Left lung (tissue), 14 donors: ENCODE measurements at places on chromosomes 3 and 15. TPM values are rescaled to one million over a fixed set of nuclear protein-coding genes. Genes with fewer than 3 reads are reported as not detected.

- no peaks in the 10 kb centered on the region for H3K27me3 ChIP-seq
- H3K4me1 ChIP-seq: no peaks in the 10 kb centered on the region
- no peak for DNase-seq
- no peak overlapping the region for H3K27ac ChIP-seq
- H3K36me3 ChIP-seq: no peaks in the 10 kb centered on the region
These were observed 15.0 kb upstream of the TRPM1 start for GRCh38 chr15:31116423-31117030.

DNA sequence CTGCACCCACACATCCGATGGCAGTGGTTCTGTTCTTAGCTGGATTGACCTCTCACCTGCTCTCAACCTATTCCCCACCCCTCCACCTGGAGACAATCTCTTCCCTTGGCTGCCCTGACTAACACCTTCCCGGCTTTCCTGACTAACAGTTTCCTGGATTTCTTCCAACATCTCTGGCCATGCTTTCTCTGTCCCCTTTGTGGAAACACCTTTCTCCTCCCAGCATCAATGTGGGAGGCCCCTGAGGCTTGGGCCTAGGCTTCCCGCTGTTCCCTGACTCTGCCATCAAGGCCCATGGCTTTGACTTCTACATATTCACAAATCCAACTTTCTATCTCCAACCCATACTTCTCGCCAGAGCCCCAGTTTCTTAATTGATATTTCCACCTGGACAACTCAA is 142.8 kb upstream of the ATP2B2 start:
- H3K27ac ChIP-seq: no peak overlapping the region
- H3K27me3 ChIP-seq: no peaks in the 10 kb centered on the region
- H3K4me1 ChIP-seq: no peaks in the 10 kb centered on the region
- no peak overlapping the region for H3K4me3 ChIP-seq
- no peaks in the 10 kb centered on the region for H3K36me3 ChIP-seq

DNA sequence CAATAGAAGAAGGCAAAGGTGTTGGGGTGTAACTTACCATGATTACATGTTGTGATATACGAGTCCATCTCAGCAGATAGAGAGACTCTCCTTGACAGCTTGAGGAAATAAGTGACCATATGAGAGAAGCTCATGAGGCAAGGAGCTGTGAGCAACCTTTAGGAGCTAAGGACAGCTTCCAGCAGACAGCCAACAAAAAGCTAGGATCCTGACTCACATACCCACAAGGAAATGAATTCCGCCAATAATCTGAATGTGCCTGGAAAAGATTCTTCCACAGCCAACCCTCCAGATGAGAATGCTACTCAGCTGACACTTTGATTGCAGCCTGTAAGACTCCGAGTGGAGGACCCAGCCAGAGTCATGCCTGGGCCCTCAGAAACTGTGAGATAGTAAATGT is 339.6 kb upstream of the TPRG1 start:
- no peaks in the 10 kb centered on the region for H3K36me3 ChIP-seq
- no peak for DNase-seq
- H3K4me1 ChIP-seq: no peaks in the 10 kb centered on the region
- H3K27me3 ChIP-seq: no peaks in the 10 kb centered on the region

DNA sequence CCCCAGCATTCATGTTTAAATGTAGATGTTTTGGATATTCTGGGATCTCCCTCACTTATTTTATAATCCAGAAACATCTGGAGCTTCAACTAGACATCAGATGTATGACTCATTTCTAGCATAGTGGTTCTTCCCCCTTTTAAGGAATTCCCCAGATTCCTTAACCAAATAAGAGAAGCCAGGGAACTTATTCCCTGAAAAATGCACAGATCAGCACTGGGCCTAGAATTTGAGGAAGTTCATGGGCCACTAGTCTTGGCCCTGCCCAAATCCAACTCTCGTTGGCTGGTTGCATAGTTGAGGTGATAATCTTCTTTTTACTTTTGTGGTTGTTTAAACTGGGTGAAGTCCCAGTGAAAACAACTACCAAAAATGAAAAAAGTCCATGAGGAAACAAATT is 20.4 kb downstream of the RARRES1 start:
- H3K4me1 ChIP-seq: no peaks in the 10 kb centered on the region
- no peaks in the 10 kb centered on the region for H3K36me3 ChIP-seq
- no peak for DNase-seq
- no peak overlapping the region for H3K4me3 ChIP-seq
- H3K27ac ChIP-seq: peak overlapping the region; percentile 64

DNA sequence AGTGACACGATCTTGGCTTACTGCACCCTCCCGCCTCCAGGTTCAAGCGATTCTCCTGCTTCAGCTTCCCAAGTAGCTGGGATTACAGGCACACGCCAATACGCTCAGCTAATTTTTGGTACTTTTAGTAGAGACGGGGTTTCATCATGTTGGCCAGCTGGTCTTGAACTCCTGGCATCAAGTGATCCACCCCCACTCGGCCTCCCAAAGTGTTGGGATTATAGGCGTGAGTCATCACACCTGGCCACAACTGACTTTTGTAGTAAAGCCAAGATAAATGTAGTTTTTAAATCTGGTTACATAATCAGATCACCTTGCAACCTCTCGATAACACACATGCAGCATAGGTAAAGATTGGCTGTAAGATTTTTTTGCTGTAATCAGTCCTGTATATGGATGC is 657.5 kb upstream of the DPPA4 start:
- H3K4me3 ChIP-seq: no peak overlapping the region
- no peak for DNase-seq
- no peaks in the 10 kb centered on the region for H3K4me1 ChIP-seq
- no peaks in the 10 kb centered on the region for H3K27me3 ChIP-seq
- no peaks in the 10 kb centered on the region for H3K36me3 ChIP-seq

GRCh38 chr3:153115326-153115725 is 46.7 kb upstream of the RAP2B start:
- H3K4me3 ChIP-seq: no peak overlapping the region
- H3K4me1 ChIP-seq: no peaks in the 10 kb centered on the region
- DNase-seq: no peak
- H3K36me3 ChIP-seq: no peaks in the 10 kb centered on the region

DNA sequence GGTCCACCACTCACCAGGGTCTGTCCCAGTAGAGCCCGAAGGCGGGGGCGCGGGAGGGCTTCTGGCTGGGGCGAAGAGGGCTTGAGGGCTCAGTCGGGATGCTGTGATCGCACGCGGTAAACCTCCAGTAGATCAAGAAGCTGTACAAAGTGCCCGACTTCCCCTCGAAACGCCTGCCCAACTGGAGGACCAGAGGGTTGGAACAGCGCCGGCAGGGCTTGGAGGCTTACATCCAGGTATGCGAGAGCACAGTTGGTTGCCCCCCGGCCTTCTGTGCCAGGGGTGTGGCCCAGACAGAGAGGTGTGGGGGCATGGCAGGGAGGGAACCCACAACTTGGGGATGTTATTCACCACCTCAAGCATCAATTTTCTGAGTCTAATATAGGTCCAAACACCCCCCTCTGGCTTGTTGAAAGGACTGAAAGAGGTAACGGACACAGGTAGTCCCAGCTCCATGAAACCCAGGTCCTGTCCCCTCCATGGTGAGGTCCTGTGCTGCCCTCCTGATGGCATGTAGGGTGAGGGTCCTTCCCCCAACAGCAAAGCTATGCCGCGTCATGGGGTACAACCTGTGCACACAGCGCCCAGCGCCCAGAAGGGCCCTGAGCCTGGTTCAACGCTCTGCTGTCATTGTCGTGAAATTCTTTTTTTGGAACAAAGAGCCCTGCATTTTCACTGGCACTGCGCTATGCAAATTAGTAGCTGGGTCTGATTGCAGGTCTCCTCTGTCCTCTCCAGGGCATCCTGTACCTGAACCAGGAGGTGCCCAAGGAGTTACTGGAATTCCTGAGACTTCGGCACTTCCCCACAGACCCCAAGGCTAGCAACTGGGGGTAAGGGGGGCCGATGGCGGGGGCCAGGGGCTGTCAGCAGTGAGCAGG is 1.2 kb downstream of the SNX22 start:
- H3K27ac ChIP-seq: no peak overlapping the region
- peaks cover 48% of the 10 kb centered on the region for H3K4me1 ChIP-seq
- peaks cover 13% of the 10 kb centered on the region for H3K27me3 ChIP-seq
- no peak for DNase-seq
- H3K4me3 ChIP-seq: peak overlapping the region; percentile 41

- peaks cover 5% of the 10 kb centered on the region for H3K4me1 ChIP-seq
- H3K27ac ChIP-seq: no peak overlapping the region
- DNase-seq: no peak
- no peaks in the 10 kb centered on the region for H3K27me3 ChIP-seq
These were observed 111.2 kb downstream of the MYO5A start for GRCh38 chr15:52417521-52417920.

GRCh38 chr3:69385123-69385722 is 665 bp downstream of the FRMD4B start:
- H3K27ac ChIP-seq: peak overlapping the region; percentile 74
- peaks cover 49% of the 10 kb centered on the region for H3K4me1 ChIP-seq
- no peaks in the 10 kb centered on the region for H3K36me3 ChIP-seq
- DNase-seq: no peak
- H3K27me3 ChIP-seq: no peaks in the 10 kb centered on the region
- peak overlapping the region; percentile 56 for H3K4me3 ChIP-seq

GRCh38 chr3:5503136-5503535 is 315.6 kb downstream of the EDEM1 start:
- DNase-seq: no peak
- H3K27me3 ChIP-seq: no peaks in the 10 kb centered on the region
- no peaks in the 10 kb centered on the region for H3K36me3 ChIP-seq

DNA sequence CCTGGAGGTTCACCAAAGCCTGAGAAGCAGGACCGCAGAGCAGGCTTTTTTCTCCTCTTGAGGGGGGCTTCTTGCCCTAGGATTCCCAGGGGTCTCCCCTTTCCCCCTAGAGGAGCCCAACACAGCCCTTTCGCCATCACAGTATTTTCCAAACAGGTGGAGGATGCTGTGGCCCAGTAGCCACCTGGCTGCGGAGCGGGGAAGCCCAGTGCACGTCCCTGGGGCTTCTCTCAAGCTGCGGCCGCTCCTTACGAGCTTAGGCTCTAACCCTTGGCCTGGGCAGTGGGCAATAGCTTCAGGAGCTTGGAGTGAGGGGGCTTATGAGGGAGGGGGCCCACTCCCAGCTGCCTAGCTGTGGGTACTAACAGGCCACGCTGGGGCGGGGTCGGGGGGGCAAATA is 11.6 kb upstream of the DLL4 start:
- H3K4me3 ChIP-seq: no peak overlapping the region
- H3K27ac ChIP-seq: peak overlapping the region; percentile 64
- H3K27me3 ChIP-seq: no peaks in the 10 kb centered on the region
- DNase-seq: no peak
- H3K4me1 ChIP-seq: peaks cover 22% of the 10 kb centered on the region

GRCh38 chr3:8197384-8197783 is 304.2 kb upstream of the LMCD1 start:
- no peak for DNase-seq
- no peaks in the 10 kb centered on the region for H3K27me3 ChIP-seq
- no peaks in the 10 kb centered on the region for H3K36me3 ChIP-seq
- H3K4me3 ChIP-seq: no peak overlapping the region
- H3K4me1 ChIP-seq: no peaks in the 10 kb centered on the region

GRCh38 chr3:61264281-61264680 is 13.0 kb upstream of the FHIT start:
- H3K4me3 ChIP-seq: no peak overlapping the region
- DNase-seq: no peak
- no peaks in the 10 kb centered on the region for H3K36me3 ChIP-seq
- H3K27me3 ChIP-seq: no peaks in the 10 kb centered on the region
- H3K4me1 ChIP-seq: no peaks in the 10 kb centered on the region

GRCh38 chr3:71436337-71436736 is 147.2 kb downstream of the FOXP1 start:
- no peak overlapping the region for H3K4me3 ChIP-seq
- H3K4me1 ChIP-seq: peaks cover 32% of the 10 kb centered on the region
- no peak overlapping the region for H3K27ac ChIP-seq

- H3K4me1 ChIP-seq: no peaks in the 10 kb centered on the region
- DNase-seq: no peak
- no peak overlapping the region for H3K4me3 ChIP-seq
- no peaks in the 10 kb centered on the region for H3K36me3 ChIP-seq
These were observed 26.8 kb upstream of the CHRM5 start for GRCh38 chr15:33941279-33942063.

GRCh38 chr15:94387849-94388441 is 156.6 kb downstream of the MCTP2 start:
- peaks cover 13% of the 10 kb centered on the region for H3K4me1 ChIP-seq
- no peak for DNase-seq
- H3K27ac ChIP-seq: peak overlapping the region; percentile 46
- no peaks in the 10 kb centered on the region for H3K27me3 ChIP-seq
- H3K4me3 ChIP-seq: no peak overlapping the region

GRCh38 chr15:67997996-67998395 is 56.1 kb upstream of the PIAS1 start:
- DNase-seq: no peak
- H3K27me3 ChIP-seq: no peaks in the 10 kb centered on the region
- H3K36me3 ChIP-seq: no peaks in the 10 kb centered on the region
- no peak overlapping the region for H3K4me3 ChIP-seq
- H3K4me1 ChIP-seq: no peaks in the 10 kb centered on the region

DNA sequence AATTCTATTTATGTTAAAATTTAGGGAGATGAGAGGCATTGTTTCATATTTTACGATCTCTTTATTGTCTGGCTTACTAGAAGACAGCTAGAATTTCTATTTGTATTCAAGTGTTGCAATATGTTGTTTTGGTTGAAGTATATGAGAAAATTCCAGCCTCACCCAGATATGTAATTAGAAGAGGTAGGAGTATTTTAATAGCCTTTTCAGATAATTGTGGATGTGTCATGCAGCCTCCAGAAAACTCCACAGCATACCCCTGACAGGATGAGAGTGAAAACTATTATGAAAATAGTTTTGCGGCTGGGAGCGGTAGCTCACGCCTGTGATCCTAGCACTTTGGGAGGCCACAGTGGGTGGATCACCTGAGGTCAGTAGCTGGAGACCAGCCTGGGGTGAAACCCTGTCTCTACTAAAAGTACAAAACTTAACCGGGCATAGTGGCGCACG is 21.5 kb upstream of the USP3 start:
- peaks cover 16% of the 10 kb centered on the region for H3K4me1 ChIP-seq
- DNase-seq: no peak
- no peaks in the 10 kb centered on the region for H3K36me3 ChIP-seq
- peak overlapping the region; percentile 65 for H3K27ac ChIP-seq
- H3K27me3 ChIP-seq: no peaks in the 10 kb centered on the region

- no peak overlapping the region for H3K4me3 ChIP-seq
- no peaks in the 10 kb centered on the region for H3K36me3 ChIP-seq
- no peak for DNase-seq
These were observed 156.9 kb upstream of the EIF1B start for GRCh38 chr3:40152482-40153133.

GRCh38 chr15:99019558-99020540 is 12.3 kb upstream of the PGPEP1L start:
- peaks cover 14% of the 10 kb centered on the region for H3K27me3 ChIP-seq
- H3K36me3 ChIP-seq: no peaks in the 10 kb centered on the region
- no peak for DNase-seq
- no peak overlapping the region for H3K27ac ChIP-seq
- H3K4me3 ChIP-seq: no peak overlapping the region

The FBXW12 gene
- total RNA-seq: not detected

The CP gene
- 5.8 TPM for total RNA-seq

The PLCB2 gene
- total RNA-seq: 30.8 TPM

The SLC12A1 gene
- not detected for total RNA-seq

The CACNA2D3 gene
- total RNA-seq: 2.7 TPM
